D341Med (cell line): ENCODE measurements at places on chromosomes 12 and 14.

DNA sequence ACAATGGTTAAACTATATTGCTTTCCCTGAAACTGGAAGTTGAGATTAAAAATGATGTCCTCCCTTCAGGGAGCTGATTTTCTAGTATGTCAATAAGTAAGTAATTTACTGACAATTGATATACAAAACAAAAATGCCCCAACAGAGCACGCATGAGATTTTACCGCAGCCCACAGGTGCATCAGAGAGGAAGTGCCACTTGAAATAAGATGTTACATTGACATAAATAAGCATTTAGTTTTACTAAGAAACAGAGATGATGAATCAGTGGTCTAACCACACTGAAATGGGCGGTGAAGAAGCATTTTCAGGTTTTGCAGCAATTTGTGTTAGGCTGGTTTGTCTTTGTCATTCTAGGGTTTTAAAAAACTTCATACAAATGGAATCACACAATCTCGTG lies 8.8 kb upstream of the CLECL1 start:
- no peak for DNase-seq

- no peak for DNase-seq
Measured at GRCh38 chr14:78581229-78581628, 411.1 kb downstream of the NRXN3 start.

- no peak for DNase-seq
Measured at GRCh38 chr12:65536876-65537681, 258.6 kb downstream of the MSRB3 start.

DNA sequence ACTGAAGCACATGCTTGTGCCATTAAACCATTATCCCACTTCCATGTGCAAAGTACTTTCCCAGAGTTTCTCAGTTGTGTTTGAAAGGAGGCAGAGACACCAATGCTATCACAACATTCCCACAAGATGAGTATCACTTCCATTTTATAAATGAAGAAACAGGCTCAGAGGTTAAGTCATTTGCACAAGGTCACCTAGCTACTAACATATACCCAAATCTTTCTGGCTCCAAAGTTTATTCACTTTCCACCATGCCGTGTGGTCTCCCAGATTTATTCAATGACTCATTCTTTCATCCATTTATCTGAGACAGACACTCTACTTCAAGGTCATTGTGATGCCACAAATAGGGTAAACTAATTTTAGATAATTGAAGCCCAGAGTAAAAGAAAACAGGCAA lies 9.4 kb downstream of the ART4 start:
- DNase-seq: no peak

- no peak for DNase-seq
Measured at GRCh38 chr14:98477935-98478334, 794.1 kb downstream of the BCL11B start.

DNA sequence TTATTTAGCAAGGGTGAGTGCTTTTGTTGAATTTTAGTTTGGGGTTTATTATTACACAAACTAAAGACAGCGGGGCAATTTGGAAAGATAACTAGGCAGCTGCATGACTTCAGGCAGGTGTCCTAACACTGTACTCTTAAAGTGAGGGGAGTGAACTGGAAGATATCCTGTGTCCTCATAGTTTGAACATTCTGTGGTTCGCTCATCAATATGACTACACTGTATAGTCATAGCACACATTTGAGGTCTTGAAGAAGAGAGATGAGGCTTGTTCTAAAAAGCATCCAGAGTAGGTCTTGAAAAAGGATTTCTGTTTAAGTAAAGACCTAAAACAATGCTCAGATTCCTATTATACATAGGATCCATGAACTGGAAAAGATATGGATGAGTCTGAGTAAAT lies 1.7 kb upstream of the MAP3K9 start:
- DNase-seq: no peak

GRCh38 chr12:80756875-80757274 lies 40.2 kb downstream of the MYF5 start:
- DNase-seq: no peak

- peak; percentile 66 for DNase-seq
Measured at GRCh38 chr12:64825143-64826021, 935 bp downstream of the TBC1D30 start.

GRCh38 chr12:124385219-124385969 lies 90.5 kb downstream of the RFLNA start:
- DNase-seq: no peak

DNA sequence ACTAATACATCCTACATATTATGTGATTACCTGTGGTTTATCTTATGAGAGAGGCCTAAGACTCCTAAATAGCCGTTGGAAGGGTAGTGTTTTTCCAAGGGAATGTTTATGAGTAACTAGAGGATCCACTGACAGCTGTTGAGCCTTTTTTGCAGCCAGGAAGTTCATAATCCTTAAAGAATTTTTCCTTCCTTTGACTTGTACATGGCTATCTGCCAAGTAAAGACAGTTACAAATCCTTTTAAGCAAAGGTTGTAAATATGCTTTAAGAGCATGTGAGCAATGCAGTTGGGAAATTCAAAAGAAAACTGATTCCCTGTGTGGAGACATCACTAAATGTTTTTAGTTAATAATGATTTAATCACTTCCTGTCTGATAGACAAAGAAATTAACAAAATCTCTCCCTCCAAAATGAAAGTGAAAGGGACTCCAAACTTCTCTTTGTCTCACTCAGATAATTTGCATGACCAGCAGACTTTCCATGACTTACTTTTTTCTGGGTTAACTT lies 333.8 kb downstream of the PDZRN4 start:
- DNase-seq: no peak

- no peak for DNase-seq
Measured at GRCh38 chr14:33420051-33420627, 481.5 kb downstream of the NPAS3 start.
